ENCODE measurements at places on chromosomes 4 and X. TPM values are rescaled to one million over a fixed set of nuclear protein-coding genes. Genes with fewer than 3 reads are reported as not detected.

MUC7 gene
- polyA plus RNA-seq, result not detected

POU3F4 gene
- not detected for polyA plus RNA-seq

RNF128 gene
- 0.23 TPM for polyA plus RNA-seq

FAM241A gene
- 4.7 TPM for polyA plus RNA-seq

MFSD8 gene
- polyA plus RNA-seq, result 5.9 TPM

SSX2 gene
- not detected for polyA plus RNA-seq

SYTL4 gene
- polyA plus RNA-seq, result not detected

RTL3 gene
- not detected for polyA plus RNA-seq

DNA sequence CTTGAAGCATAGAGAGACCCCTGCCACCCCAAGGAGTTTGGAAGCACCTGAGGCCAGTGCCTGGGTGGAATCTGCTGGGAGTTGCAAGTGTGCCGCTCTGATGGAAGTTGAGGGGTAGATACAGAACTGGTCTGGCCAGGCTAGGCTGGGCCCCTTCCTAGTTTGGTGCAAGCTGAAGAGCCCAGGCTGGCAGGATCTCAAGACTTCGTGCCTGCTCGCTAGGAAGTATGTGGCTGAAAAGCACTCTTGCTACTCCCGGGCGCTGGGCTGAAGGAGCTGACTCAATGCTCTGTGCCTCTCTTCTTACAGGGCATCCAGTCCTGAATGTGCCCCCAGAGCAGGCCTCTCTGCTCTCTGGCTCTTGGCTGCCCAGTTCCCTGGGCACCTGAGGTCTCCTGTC, 51.7 kb upstream of the PJA1 start:
- DNase-seq, result no peak

- DNase-seq, result no peak
Measured at GRCh38 chr4:153137677-153138630, 66.3 kb upstream of the TRIM2 start.

- no peak for DNase-seq
Measured at GRCh38 chr4:77671051-77671450, 65.4 kb downstream of the CXCL13 start.

GRCh38 chr4:168511780-168512489, 15.1 kb downstream of the PALLD start:
- peak; percentile 74 for DNase-seq

- no peak for DNase-seq
Measured at GRCh38 chr4:149349541-149349940, 466.1 kb downstream of the IQCM start.

DNA sequence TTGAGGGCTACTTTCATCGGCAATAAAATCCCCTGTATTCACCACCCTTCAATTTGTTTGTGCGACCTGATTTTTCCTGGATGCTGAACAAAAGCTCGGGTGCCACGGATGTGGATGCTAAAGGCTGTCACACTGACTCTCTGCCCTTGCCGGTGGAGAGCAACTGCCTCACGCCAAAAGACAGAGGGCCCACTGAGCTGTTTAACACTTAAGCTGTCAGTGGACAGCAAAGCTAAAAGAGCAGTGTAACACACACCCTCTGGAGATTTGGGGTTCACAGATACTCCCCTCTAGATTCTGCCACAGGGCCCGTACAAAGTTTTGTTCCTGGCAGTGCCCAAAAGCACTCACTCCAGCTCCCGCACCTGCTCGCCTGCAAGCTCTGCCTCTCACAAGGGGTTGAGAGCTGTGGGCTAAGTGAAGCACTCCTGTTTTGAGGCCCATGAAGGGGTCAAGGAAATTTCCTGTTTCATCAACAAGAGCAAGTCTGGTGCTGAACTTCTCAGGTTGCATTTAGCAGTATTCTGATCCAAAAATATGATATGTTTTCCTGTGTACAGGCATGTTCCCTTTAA, 1571.9 kb downstream of the ADGRL3 start:
- DNase-seq, result no peak

DNA sequence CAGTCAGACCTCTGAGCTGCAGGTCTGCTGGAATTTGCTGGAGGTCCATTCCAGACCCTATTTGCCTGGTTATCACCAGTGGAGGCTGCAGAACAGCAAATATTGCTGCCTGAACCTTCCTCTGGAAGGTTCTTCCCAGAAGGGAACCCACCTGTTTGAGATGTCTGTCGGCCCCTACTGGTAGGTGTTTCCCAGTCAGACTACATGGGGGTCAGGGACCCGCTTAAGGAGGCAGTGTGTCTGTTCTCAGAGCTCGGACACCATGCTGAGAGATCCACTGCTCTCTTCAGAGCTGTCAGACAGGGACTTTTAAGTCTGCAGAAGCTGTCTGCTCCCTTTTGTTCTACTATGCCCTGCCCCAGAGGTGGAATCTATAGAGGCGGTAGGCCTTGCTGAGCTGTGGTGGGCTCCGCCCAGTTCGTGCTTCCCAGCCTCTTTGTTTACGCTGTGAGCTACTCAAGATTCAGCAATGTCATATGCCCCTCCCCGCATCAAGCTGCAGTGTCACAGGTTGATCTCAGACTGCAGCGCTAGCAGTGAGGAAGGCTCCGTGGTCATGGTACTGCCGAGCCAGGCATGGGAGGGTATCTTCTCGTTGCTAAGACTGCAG, 44.1 kb upstream of the KDR start:
- DNase-seq, result no peak

- DNase-seq, result no peak
Measured at GRCh38 chrX:153649915-153650782, 3.1 kb downstream of the DUSP9 start.

DNA sequence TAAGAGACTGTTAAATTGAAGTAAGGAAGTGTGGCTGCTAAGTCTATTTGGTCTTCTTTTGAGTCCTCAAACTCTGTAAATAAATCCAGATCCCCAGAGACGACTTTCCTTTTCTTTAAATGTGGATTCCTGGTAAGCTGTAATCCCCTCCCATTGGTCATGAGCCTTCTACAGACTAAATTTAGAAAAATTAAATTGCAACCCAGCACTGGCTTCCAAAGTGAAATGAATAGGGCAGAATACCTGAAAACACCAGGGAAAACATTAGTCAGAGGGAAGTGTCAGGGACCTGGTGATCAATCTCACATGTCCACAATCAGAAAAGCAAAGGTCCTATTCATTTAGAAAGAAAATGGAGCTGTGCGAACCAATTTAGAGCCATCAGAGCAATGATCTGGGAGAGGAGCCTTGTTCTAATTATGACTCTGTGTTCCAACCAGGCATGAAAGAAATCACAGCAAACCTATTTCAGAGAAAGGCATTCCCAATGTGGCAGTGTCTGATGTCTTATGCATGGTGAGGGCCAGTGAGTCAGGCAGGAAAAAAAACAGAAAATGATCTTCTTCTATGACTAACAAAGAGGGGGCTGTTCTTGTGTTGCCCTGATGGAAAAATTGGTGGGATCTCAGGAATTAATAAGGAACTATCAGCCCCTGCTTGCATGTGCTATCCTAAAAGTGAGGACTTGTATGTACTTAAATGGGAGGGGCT, 19.8 kb upstream of the CCDC149 start:
- DNase-seq, result no peak

GRCh38 chrX:45445745-45446412, 245.2 kb upstream of the DIPK2B start:
- DNase-seq, result no peak

- no peak for DNase-seq
Measured at GRCh38 chr4:138138774-138139173, 103.4 kb downstream of the SLC7A11 start.

- DNase-seq, result no peak
Measured at GRCh38 chrX:31092970-31093638, 21.3 kb upstream of the FTHL17 start.

- no peak for DNase-seq
Measured at GRCh38 chr4:38605181-38605752, 58.7 kb upstream of the KLF3 start.

DNA sequence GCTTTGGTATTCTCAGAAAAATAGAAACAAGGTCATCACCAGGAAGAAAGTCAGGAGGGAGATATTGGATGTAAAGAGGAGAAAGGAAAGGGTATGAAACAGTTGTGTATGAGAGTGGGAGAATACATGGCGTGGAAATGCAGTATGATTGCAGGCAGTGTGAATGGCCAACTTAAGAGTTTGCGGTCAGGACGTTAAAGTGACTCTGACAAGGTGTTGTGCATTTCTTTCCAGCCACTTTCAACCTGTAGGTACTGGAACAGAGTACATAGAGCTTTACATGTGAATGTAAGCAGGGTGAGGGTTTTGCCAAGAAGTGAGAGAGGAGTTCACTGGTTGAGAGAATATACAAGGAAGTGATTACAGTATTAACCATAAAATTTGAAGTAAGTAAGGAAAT, 15.7 kb downstream of the ATP10D start:
- DNase-seq, result no peak

GRCh38 chr4:66585767-66586166, 915.5 kb upstream of the EPHA5 start:
- DNase-seq, result no peak

DNA sequence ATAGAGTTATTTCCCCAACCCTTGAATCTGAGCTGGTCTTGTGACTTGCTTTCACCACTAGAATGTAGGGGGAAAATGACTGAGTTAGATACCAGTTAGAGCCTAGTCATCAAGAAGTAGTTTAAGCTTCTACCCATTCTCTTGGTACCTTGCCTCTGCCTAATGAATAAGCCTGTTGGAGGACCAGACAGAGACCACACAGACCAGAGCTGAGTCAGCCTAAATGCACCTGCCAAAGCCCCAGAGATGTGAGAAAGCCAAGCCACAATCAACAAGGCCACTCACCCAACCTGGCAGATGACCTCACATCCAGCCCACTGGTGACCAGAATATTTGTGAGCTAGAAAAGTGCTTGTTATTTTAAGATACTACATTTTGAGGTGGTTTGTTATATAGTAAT, 85.2 kb upstream of the DCLK2 start:
- no peak for DNase-seq

DNA sequence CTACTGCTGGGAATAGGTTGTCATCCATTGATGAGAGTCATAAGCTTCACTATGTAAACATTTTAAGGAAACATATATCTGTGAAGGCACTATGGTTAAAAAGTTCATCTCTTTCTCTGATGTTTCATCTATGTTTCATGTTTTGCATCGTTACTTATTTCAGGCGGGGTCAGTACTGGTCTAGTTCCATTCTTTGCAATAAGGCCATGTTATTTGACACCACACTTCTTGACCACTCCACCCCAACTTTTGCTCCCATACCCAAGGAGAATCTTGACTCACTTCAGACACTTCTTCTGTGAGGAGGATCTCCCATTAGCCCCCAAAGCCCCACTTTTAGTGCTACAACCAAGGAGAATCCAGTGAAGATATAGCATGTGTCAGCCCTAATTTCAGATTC, 119.4 kb downstream of the GRIA3 start:
- no peak for DNase-seq

DNA sequence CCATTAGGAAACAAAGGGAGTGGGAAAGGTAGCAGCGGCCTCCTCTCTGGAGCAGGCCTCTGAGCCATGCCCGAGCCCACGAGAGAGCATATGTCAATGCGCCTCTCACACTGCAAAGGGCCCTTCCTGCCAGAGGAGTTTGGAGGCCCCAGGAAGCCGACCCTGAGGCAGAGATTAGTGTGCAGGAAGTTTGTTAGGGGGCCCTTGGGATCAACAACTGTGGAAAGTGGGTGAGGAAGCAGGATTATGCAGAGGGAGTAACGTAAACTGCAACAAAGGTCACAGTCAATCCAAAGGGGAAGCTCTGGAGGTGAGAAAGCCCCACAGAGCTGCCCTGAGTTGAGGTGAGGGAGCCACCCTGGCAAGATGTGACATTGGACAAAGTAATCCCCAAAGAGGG, 17.4 kb downstream of the RTL5 start:
- no peak for DNase-seq

Data from CD4-positive, alpha-beta memory T cell (primary cell).